G401 (cell line): ENCODE measurements at places on chromosomes 6 and 20. TPM values are rescaled to one million over a fixed set of nuclear protein-coding genes. Genes with fewer than 3 reads are reported as not detected.

Gene IL20RA
- not detected in 2 replicates for total RNA-seq

Gene SIGLEC1
- total RNA-seq: not detected in 2 replicates

GRCh38 chr6:131159578-131159977 is 24.3 kb downstream of the AKAP7 start:
- DNase-seq: no peak

- DNase-seq: no peak
Measured at GRCh38 chr6:112801468-112802080, 454.4 kb downstream of the RFPL4B start.

GRCh38 chr6:35686873-35687555 is 1.7 kb downstream of the FKBP5 start:
- no peak for DNase-seq
